Gastroesophageal sphincter (tissue), 4 donors: ENCODE measurements at places on chromosomes 11 and 22.

DNA sequence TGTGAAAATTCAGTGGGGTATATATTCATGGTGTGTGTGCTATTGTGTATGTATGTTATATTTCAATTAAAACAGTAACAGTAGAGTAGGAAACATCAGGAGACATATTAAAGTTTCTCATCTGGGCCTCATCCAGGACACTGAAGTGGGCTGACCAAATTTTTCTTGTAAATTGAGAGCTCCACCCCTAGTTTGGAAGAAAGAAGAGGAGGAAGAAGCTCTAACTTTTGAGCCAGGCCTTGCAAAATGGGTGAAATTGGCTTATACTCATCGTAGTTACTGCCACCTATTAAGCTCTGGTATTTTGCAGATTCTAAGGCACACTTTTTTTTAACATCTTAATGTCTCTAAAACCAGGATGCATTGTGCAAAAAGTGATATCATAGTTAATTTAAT is 33.7 kb downstream of the TSPAN18 start:
- peak; percentile 30 for ATAC-seq

GRCh38 chr11:103961010-103961409 is 75.4 kb upstream of the DDI1 start:
- no peak for ATAC-seq

DNA sequence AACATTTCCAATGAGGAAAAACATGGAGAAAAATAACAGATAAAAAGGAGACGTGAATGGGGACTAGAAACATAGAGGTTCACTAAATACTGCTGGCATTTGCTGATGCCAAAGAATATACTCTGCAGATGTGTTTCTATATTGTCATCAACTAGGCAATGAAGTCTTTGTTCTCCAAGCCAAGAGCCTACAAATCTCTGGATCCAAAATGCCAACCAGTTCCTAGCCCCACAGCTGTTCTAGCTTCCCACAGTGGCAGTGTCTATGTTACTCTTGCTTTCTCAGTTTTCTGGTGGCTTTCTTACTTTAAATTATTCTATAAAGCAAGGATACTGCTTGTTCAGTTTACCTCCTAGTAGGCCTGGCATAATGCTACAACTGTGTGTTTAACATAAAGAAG is 977.9 kb upstream of the CCDC90B start:
- no peak for ATAC-seq

GRCh38 chr22:28002181-28002700 is 83.2 kb upstream of the PITPNB start:
- ATAC-seq, result no peak

DNA sequence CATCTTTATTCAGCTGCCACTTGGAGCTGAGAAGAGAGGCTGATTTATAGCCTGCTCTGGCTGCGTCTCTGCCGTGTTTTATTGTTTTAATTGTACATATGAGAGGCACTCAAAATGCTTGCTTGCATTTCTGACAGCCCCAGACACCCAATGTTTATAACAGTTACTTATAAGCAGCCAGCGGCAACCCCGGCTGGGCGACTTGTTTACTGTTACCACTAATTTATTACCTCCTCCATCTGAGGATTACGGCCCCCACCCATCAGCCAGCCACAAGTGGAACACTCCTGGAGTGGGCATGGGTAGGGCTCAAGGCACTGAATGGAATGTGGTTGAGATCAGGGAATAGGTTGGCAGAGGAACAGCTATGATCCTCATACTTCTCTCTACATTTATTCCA is 61.2 kb downstream of the CLPB start:
- no peak for ATAC-seq
